Chondrocyte (in vitro differentiated cells): ENCODE measurements at places on chromosomes 11 and 22. TPM values are rescaled to one million over a fixed set of nuclear protein-coding genes. Genes with fewer than 3 reads are reported as not detected.
A peak's percentile ranks its signal among the peaks of the same experiment; 100 is the strongest.

DNA sequence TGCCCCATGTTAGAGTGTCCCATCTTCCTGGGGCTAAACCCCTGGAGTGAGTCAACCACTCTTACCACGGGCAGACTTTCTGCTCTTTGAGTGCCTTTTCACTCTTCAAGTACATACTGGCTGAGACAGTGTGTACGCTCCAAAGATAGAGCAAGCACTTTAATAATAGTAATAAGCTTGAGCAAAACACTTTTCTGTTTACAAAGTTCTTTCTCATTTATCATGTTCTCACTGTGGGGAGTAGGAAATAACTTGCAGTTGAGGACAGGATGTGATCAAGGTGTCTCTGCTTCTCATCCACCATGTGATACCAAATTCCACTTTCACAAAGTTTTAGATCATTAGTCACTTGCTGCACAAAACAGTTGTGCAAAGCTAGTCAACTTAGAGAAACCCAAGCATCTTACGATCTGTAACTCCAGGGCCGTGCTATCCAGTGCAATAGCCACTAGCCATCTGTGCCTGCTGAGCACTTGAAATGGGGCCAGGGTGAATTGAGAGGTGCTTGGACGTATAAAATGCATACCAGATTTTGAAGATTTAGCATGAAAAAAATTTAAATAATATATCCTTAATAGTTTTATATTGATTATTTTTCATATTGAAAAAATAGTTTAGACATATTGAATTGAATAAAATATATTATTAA, 135.3 kb downstream of the KIF18A start:
- no peak for DNase-seq
- H3K4me3 ChIP-seq: no peak overlapping the region
- H3K27ac ChIP-seq: no peak overlapping the region
- no peaks in the 10 kb centered on the region for H3K36me3 ChIP-seq

ANO1 gene
- total RNA-seq: 1.0 to 1.5 TPM (median 1.5 TPM) in 3 replicates

APOBEC3G gene
- 0.56 to 0.94 TPM (median 0.87 TPM) in 3 replicates for total RNA-seq

GRCh38 chr22:19514831-19515565, 9.2 kb downstream of the CLDN5 start:
- DNase-seq: peak; percentile 32
- H3K27me3 ChIP-seq: no peaks in the 10 kb centered on the region
- no peak overlapping the region for H3K27ac ChIP-seq
- H3K4me1 ChIP-seq: no peaks in the 10 kb centered on the region
- H3K36me3 ChIP-seq: peaks cover 7% of the 10 kb centered on the region
- no peak overlapping the region for H3K4me3 ChIP-seq

NUDT8 gene
- 8.4 to 12.6 TPM (median 11.3 TPM) in 3 replicates for total RNA-seq

SUSD2 gene
- 0.34 to 1.00 TPM (median 0.65 TPM) in 3 replicates for total RNA-seq

DNA sequence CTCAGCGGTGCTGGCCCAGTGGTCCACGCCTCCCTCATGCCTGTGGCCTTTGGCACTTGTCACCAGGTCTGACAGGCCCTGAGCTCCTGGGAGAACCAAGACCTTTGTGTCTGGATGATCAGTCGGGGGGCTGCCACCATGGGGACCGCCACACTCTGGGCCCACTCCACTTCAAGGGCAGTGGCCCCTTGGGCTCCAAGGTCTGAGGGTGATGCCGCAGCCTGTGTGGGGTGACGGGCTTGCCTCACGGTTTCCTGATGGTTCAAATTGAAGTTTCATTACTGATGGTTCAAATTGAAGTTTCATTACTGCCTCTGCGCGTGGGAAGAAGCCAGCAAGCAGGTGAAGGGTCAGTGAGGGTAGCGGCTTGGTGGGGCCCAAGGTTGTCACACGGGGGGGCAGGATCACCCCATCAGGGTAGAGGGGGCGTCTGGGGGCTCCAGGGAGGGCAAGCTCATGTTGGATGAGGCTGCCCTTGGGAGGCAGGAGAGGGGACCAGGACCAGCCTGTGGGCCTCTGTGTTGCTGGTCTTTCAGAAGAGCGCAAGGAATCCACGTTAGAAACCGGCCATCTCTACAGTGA, 27.5 kb downstream of the TRMU start:
- H3K27ac ChIP-seq: no peak overlapping the region
- no peaks in the 10 kb centered on the region for H3K4me1 ChIP-seq
- peak; percentile 62 for DNase-seq
- H3K4me3 ChIP-seq: no peak overlapping the region
- H3K27me3 ChIP-seq: no peaks in the 10 kb centered on the region

- peaks cover 39% of the 10 kb centered on the region for H3K4me1 ChIP-seq
- peaks cover 2% of the 10 kb centered on the region for H3K36me3 ChIP-seq
- peak overlapping the region; percentile 95 for H3K27ac ChIP-seq
- peak overlapping the region; percentile 6 for H3K4me3 ChIP-seq
- no peaks in the 10 kb centered on the region for H3K27me3 ChIP-seq
These were observed 50.5 kb downstream of the MAPK1 start for GRCh38 chr22:21816787-21817496.

- no peaks in the 10 kb centered on the region for H3K36me3 ChIP-seq
- DNase-seq: no peak
- no peak overlapping the region for H3K4me3 ChIP-seq
- H3K27ac ChIP-seq: no peak overlapping the region
These were observed 2.9 kb downstream of the POU2AF3 start for GRCh38 chr11:111301004-111301841.

DNA sequence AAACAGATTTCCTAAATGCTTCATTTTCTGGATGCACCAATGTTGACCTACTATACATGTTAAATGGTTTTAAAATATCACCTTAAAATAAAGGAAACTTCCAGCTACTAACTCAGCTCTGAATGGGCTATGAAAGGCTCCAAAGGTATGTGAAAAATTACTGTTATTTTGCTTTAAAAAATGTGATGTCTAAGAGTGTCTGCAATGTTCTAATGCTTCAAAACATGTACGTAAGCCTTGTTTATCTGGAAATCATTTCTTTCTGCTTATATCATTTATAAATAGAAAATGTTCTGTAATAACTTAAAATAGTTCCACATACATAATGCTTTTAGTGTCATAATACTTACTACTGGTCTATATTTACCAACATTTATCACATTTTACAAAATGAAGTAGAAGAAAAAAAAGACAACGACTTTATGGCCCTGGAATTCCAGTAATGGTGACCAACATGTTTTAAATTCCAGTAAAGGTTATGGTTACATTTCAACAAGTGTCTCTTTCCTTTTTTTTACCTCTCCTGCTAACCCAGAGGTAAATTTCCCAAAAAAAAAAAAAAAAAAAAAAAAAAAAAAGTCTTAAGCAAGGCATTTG, 2.5 kb downstream of the BDNF start:
- no peak for DNase-seq
- no peaks in the 10 kb centered on the region for H3K36me3 ChIP-seq
- H3K27ac ChIP-seq: peak overlapping the region; percentile 49

GRCh38 chr22:28408709-28409108, 270.9 kb downstream of the TTC28 start:
- peaks cover 32% of the 10 kb centered on the region for H3K4me1 ChIP-seq
- no peak for DNase-seq
- H3K36me3 ChIP-seq: no peaks in the 10 kb centered on the region
- H3K27me3 ChIP-seq: no peaks in the 10 kb centered on the region

DNA sequence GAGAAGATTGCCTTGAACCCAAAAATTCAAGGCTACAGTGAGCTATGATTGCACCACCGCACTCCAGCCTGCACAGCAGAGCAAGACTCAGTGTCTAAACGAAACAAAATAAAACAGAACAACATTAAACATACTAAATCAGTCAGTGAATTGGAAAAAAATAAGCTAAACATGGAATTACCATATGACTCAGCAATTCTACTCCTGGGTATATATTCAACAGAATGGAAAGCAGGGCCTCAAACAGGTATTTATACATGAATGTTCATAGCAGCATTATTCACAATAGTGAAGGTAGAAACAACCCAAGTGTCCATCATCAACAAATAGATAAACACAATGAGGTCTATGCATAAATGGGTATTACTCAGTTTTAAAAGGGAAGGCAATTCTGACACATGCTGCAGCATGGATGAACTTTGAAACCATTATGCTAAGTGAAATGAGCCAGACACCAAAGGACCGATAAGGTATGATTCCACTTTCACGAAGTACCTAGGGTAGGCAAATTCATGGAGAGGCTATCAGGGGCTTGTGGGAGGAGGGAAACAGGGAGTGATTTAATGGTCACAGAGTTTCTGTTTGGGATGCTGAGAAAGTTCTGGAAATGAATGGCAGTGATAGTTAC, 15.5 kb downstream of the NTM start:
- H3K36me3 ChIP-seq: no peaks in the 10 kb centered on the region
- no peaks in the 10 kb centered on the region for H3K4me1 ChIP-seq
- H3K4me3 ChIP-seq: no peak overlapping the region

SPDYC gene
- not detected in 3 replicates for total RNA-seq

DNA sequence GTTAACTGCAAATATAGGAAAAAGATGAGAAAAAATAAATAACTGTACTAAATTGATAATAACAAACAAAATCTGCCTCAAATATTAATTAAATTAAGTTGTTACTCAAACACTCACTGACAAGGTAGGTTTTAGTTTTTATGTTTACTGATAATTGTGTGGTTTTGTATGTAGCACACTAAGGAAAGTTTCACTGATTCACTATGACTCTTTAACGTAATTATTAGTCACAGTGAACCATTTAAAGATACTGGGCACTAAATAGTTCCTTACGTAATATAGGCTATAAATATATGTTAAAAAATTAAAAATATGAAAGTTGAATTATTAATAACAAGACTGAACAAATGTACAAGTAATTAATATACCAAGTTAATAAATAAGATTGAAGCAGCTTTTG, 2330.0 kb upstream of the RAG2 start:
- no peak overlapping the region for H3K27ac ChIP-seq
- no peak overlapping the region for H3K4me3 ChIP-seq
- H3K36me3 ChIP-seq: no peaks in the 10 kb centered on the region

KLHDC7B gene
- total RNA-seq: 0.34 to 7.2 TPM (median 6.3 TPM) in 3 replicates

- H3K4me1 ChIP-seq: peaks cover 15% of the 10 kb centered on the region
- H3K36me3 ChIP-seq: peaks cover 17% of the 10 kb centered on the region
- H3K27me3 ChIP-seq: no peaks in the 10 kb centered on the region
These were observed 15.3 kb upstream of the RASL10A start for GRCh38 chr22:29330753-29331152.

DNA sequence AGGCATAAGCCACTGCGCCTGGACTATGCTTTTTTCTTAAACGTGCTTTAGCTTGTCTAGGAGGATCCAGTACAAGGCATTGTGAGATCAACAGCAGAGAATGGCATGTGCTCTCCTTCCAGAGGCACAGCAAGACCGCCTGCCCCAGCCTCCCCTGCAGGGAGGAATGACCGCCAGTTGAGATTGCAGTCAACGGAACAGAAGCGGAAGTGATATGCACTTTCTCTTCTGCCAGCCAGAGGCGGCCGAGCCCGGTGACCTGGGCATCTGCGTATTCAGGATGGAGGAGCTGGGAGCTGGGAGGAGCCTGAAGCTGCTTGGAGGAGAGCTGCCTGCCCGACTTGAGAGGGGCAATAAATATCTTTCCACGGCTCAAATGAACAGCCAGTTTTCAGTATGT, 243.0 kb downstream of the CTTN start:
- H3K4me1 ChIP-seq: peaks cover 7% of the 10 kb centered on the region
- DNase-seq: no peak
- H3K27ac ChIP-seq: no peak overlapping the region
- peak overlapping the region; percentile 31 for H3K4me3 ChIP-seq
- no peaks in the 10 kb centered on the region for H3K36me3 ChIP-seq
- H3K27me3 ChIP-seq: peaks cover 46% of the 10 kb centered on the region

- no peak for DNase-seq
- H3K4me3 ChIP-seq: no peak overlapping the region
- no peak overlapping the region for H3K27ac ChIP-seq
- no peaks in the 10 kb centered on the region for H3K27me3 ChIP-seq
- peaks cover 4% of the 10 kb centered on the region for H3K36me3 ChIP-seq
These were observed 56.5 kb upstream of the FIBIN start for GRCh38 chr11:26937386-26937785.

DNA sequence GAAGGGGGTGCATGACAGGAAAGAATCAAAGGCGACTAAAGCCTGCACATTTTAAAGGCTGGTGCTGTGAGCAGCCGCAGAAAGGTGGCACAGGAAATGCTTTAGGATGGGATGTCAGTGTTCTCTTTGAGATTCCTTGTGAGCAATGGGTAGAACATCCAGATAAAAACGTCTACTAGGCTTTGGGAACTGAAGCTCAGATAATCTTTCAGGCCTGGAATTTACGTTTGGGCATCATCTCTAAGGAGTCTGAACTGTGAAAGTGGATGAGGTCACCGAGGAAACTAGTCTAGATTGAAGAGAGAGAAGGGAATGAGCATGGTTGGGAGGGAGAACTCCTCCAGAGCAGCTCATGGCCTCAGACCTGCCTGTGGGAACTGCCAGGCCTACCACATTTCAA, 65.7 kb downstream of the FLI1 start:
- H3K27me3 ChIP-seq: no peaks in the 10 kb centered on the region
- no peak overlapping the region for H3K4me3 ChIP-seq
- DNase-seq: no peak

- no peaks in the 10 kb centered on the region for H3K27me3 ChIP-seq
- no peak overlapping the region for H3K27ac ChIP-seq
- H3K4me1 ChIP-seq: peaks cover 26% of the 10 kb centered on the region
- no peaks in the 10 kb centered on the region for H3K36me3 ChIP-seq
These were observed 109.3 kb downstream of the FBXO7 start for GRCh38 chr22:32583921-32584335.

DNA sequence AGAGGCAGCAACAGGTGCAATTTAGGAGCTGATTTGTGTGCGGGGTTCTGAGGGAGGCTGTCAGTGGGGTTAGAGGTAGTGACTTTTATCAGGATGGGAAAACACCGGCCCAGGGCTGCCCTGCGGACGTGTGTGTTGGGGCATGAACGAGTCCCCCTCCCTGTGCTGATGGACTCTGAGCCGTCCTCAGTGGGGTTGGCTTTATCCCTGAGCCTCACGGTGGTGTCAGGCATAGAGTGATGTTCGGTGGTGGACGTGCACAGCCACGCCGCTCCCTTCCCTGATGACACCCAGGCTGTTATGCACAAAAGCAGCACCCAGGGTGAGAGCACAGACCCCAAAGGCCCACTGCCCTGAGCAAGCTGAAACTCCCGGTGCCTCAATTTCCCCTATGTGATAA, 809.1 kb downstream of the BRD1 start:
- DNase-seq: peak; percentile 56
- no peaks in the 10 kb centered on the region for H3K27me3 ChIP-seq
